ENCODE measurements at places on chromosomes 5 and 9. TPM values are rescaled to one million over a fixed set of nuclear protein-coding genes. Genes with fewer than 3 reads are reported as not detected.

DNA sequence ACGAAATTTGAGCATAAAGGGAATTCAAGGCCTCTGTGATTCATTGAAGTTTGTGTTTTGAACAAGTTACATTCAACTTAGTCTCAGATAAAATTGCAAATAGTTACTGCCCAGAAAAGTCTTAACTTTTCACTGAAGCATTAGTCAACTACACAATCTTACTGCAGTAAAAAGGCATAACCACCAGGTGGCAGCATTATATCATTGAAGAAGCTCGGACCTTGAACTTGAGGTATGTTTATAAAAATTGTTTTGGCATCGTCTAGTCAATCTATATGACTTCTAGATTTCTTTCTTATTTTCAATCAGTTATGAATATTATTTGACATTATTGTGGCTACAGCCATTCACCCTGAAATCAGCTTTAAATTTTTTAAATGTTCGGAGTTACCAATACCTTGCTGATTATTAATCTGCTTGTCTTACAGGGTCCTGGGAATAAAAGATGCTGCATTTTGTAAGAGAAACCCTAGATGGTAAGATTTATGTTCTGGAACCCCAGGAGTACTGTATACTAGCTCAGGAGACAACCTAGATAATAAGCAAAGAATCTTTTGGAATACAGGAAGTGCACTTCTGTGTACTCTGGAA is 83.9 kb upstream of the GRAMD2B start:
- DNase-seq = peak; percentile 55
- H3K4me1 ChIP-seq = no peaks in the 10 kb centered on the region
- H3K27me3 ChIP-seq = no peaks in the 10 kb centered on the region
- no peak overlapping the region for H3K27ac ChIP-seq
- no peaks in the 10 kb centered on the region for H3K36me3 ChIP-seq

GRCh38 chr5:77972469-77973252 is 196.5 kb upstream of the TBCA start:
- H3K4me1 ChIP-seq = peaks cover 14% of the 10 kb centered on the region
- no peaks in the 10 kb centered on the region for H3K36me3 ChIP-seq
- peaks cover 21% of the 10 kb centered on the region for H3K27me3 ChIP-seq
- peak overlapping the region; percentile 5 for H3K4me3 ChIP-seq
- no peak for DNase-seq

GRCh38 chr5:73921741-73922140 is 295.7 kb downstream of the ARHGEF28 start:
- H3K27ac ChIP-seq = no peak overlapping the region
- H3K27me3 ChIP-seq = peaks cover 5% of the 10 kb centered on the region
- no peaks in the 10 kb centered on the region for H3K4me1 ChIP-seq
- H3K36me3 ChIP-seq = no peaks in the 10 kb centered on the region

DNA sequence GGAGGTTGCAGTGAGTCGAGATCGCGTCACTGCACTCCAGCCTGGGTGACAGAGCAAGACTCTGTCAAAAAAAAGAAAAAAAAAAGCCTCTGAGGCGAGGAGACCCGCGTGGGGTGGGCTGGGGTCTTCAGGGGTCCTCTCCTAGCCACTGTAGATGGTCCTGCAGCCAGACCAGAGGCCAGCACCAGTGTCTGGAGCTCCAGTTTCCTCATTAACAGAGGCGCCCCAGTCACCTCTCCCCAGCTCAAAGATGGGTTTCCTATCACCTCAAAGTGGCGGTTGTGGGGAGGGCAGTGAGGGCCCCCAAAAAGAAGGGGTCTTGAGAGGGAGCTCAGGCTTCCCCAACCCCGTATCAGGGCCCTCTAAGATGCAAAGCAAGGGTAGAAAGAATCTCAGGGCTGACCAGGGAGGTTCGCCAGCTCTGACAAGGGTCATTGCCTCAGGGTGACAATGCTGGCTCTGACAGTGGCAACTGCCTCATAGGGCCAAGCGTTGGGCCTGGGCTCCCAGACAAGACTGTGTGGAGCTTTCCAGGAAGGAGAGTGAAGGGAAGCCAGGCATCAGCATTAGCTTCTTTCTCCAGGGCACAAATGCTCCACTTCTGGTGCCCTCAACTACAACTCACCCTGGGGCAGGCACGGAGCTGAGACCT is 15.0 kb downstream of the STK10 start:
- no peak for DNase-seq
- H3K36me3 ChIP-seq = peaks cover 11% of the 10 kb centered on the region
- peaks cover 88% of the 10 kb centered on the region for H3K4me1 ChIP-seq
- H3K27me3 ChIP-seq = no peaks in the 10 kb centered on the region
- peak overlapping the region; percentile 79 for H3K4me3 ChIP-seq

- no peaks in the 10 kb centered on the region for H3K36me3 ChIP-seq
- no peaks in the 10 kb centered on the region for H3K27me3 ChIP-seq
- no peak for DNase-seq
- H3K4me1 ChIP-seq = no peaks in the 10 kb centered on the region
- H3K4me3 ChIP-seq = no peak overlapping the region
These were observed 224.1 kb upstream of the DAB2 start for GRCh38 chr5:39648848-39649227.

DNA sequence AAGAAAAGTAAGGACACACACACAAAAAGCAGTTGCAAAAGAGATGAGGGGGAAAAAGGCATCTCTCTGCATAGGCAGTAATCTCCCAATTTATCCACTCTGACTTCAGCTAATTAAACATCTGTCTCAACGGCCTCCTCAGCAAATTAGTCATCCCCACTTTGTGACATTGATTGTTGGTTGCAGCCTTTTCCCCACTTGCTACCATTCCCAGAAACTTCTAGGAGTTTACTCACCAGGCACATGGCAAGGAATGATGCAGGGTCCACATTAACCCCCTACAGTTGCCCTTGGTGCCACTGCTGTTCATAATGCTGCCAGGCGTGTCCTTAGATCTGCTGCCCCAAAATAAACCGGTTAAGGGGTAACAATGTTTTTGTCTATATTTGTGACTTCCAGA is 174.6 kb downstream of the MAPKAP1 start:
- H3K36me3 ChIP-seq = no peaks in the 10 kb centered on the region
- H3K27ac ChIP-seq = no peak overlapping the region
- H3K27me3 ChIP-seq = no peaks in the 10 kb centered on the region
- DNase-seq = no peak
- no peak overlapping the region for H3K4me3 ChIP-seq

DNA sequence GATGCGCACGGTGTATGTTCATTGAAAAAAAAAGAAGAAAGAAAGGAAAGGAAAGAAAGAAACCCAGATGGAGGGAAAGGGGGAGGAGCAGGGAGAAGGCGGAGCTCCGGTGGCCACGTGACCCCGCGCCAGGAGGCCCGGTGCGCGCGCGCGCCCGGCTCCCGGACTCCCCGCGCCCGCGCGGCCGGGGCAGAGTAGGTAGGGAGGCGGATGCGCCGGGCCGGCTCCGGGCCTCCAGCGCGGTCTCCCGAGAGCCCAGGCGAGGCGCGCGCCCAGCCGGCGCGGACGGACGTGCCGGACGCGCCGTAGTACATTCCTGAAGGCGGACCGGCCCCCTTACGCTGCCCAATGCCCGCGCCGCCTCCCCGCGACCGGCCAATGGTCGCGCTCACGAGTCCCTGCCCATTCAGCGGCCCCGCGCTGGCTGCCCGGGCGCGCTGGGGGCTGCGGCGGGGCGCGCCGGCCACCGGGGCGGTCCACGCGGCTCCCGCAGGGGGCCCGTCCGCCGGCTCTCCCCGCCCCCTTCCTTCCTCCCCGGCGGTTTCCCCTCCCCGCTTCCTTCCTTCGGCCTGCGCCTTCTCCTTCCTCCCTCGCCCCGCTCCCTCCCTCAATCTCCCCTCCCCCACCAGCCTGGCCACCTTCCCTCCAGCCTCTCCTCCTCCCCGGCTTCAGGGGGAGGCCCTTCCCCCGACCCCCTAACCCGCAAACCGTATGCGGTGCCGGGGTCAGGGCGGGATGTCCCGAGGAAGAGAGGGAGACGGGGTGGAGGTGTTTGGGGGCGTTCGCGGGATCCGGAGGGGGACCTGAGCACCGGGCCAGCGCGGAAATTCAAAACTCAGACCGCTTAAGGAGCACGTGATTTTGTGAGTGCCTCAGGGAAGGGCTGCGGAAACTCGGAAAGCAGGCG is 5.8 kb downstream of the PTCH1 start:
- H3K27ac ChIP-seq = peak overlapping the region; percentile 64
- peak overlapping the region; percentile 77 for H3K4me3 ChIP-seq
- H3K36me3 ChIP-seq = no peaks in the 10 kb centered on the region

- DNase-seq = no peak
- no peaks in the 10 kb centered on the region for H3K27me3 ChIP-seq
- H3K4me1 ChIP-seq = peaks cover 89% of the 10 kb centered on the region
- H3K36me3 ChIP-seq = no peaks in the 10 kb centered on the region
- H3K4me3 ChIP-seq = peak overlapping the region; percentile 34
- H3K27ac ChIP-seq = no peak overlapping the region
These were observed 77.3 kb downstream of the SEMA4D start for GRCh38 chr9:89420397-89421178.

- H3K27ac ChIP-seq = no peak overlapping the region
- H3K36me3 ChIP-seq = no peaks in the 10 kb centered on the region
- H3K27me3 ChIP-seq = no peaks in the 10 kb centered on the region
- no peaks in the 10 kb centered on the region for H3K4me1 ChIP-seq
- H3K4me3 ChIP-seq = no peak overlapping the region
These were observed 63.6 kb downstream of the RNF180 start for GRCh38 chr5:64229163-64229774.

DNA sequence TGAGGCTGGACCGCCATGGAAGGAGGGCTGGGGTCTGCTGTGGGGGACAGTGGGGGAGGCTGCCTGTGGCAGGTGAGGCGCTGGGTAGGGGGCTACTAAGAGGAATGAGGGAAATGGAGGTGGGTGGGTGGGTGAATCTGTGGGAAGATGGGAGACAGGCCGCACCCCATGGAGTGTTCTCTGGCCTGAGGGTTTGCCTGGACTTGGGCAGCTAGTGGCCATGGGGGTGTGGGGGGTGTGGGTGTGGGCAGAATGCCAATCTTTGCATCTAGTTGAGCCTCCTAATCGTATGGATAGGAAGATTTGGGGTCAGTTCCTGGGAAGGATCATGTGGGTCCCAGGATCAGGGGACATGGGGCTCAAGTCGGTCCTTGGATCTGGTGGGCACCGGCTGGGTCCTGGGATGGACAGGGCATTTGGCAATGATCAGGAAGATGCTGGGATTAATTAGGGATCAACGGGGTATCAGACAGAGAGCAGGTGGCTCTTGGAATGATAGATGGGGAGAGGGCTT is 518 bp downstream of the ZDHHC12 start:
- DNase-seq = no peak
- peak overlapping the region; percentile 68 for H3K27ac ChIP-seq
- peaks cover 21% of the 10 kb centered on the region for H3K4me1 ChIP-seq
- no peaks in the 10 kb centered on the region for H3K36me3 ChIP-seq
- no peaks in the 10 kb centered on the region for H3K27me3 ChIP-seq

DNA sequence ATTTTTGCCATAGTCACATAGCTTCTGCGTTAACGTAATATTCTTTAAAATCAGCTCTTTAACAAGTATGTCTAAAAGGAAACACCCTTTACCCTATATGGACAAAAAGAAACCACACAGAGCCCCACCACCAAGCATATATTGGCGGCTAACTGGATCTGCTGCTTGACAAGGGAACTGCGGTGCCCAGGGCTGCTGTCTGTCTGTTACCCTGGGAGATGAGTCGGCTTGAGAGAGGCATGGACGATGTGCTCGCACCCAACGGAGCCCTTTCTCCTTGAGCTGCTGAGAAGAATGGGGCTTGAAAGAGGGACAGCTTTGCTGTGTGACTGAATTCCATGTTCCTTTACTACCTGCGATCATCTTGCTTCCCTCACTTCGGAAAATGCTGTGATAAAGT is 158.6 kb upstream of the SHB start:
- DNase-seq = no peak
- no peaks in the 10 kb centered on the region for H3K27me3 ChIP-seq
- peak overlapping the region; percentile 66 for H3K4me3 ChIP-seq
- peaks cover 12% of the 10 kb centered on the region for H3K4me1 ChIP-seq
- no peaks in the 10 kb centered on the region for H3K36me3 ChIP-seq

GRCh38 chr5:160699301-160699700 is 152.7 kb downstream of the ATP10B start:
- H3K27ac ChIP-seq = no peak overlapping the region
- DNase-seq = no peak
- no peaks in the 10 kb centered on the region for H3K27me3 ChIP-seq
- H3K36me3 ChIP-seq = no peaks in the 10 kb centered on the region

DNA sequence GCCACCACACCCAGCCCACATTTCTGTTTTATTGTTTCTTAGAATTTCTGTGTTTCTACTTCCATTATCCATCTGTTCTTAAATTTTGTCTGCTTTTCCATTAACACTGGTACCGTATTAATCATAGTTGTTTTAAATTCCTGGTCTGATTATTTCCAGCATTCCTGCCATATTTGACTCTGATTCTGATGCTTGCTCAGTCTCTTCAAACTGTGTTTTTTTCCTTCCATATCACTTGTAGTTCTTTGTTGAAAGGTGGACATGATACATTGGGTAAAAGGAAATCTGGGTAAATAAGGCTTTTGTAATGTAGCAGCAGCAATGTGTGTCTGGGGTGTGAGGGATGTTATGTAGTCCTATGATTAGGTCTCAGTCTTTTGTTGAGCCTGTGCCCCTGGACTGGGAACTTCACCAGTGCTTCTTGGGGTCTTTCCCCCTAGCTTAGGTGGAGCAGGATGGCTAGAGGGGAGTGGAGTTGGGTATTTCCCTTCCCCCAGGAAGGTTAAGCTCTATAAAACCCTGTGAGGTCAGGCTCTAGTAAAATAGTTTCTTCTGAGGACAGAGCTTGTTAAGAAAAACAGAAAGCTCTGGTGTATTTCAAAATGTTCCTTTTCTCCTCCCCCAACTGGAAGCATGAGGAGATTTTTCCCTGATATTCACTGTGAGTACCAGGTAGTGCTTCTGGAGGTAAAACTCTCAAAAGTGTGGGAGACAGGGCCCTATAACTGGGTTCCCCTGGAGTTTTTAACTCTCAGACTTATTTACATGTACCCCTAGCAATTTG is 10.1 kb upstream of the TMOD1 start:
- H3K4me3 ChIP-seq = no peak overlapping the region
- peaks cover 9% of the 10 kb centered on the region for H3K36me3 ChIP-seq
- no peak overlapping the region for H3K27ac ChIP-seq
- no peaks in the 10 kb centered on the region for H3K4me1 ChIP-seq
- H3K27me3 ChIP-seq = no peaks in the 10 kb centered on the region

- no peak overlapping the region for H3K4me3 ChIP-seq
- no peaks in the 10 kb centered on the region for H3K36me3 ChIP-seq
- no peak for DNase-seq
These were observed 171.5 kb downstream of the SSBP2 start for GRCh38 chr5:81579262-81579924.

- no peaks in the 10 kb centered on the region for H3K27me3 ChIP-seq
- no peak overlapping the region for H3K27ac ChIP-seq
- H3K4me1 ChIP-seq = no peaks in the 10 kb centered on the region
- no peak for DNase-seq
These were observed 656.8 kb downstream of the IRX1 start for GRCh38 chr5:4252385-4252784.

Gene PCDHGA4
- total RNA-seq = 0.16 TPM

Gene NOXA1
- 0.66 TPM for total RNA-seq

Gene CATSPER3
- 0.18 TPM for total RNA-seq

Gene SLC2A6
- total RNA-seq = 15.5 TPM

Gene PCDHB10
- not detected for total RNA-seq

Measured in CD8-positive, alpha-beta memory T cell (primary cell).